ENCODE measurements at places on chromosomes 12 and 14.

GRCh38 chr12:54277823-54278276, 2.1 kb downstream of the CBX5 start:
- DNase-seq, result no peak

DNA sequence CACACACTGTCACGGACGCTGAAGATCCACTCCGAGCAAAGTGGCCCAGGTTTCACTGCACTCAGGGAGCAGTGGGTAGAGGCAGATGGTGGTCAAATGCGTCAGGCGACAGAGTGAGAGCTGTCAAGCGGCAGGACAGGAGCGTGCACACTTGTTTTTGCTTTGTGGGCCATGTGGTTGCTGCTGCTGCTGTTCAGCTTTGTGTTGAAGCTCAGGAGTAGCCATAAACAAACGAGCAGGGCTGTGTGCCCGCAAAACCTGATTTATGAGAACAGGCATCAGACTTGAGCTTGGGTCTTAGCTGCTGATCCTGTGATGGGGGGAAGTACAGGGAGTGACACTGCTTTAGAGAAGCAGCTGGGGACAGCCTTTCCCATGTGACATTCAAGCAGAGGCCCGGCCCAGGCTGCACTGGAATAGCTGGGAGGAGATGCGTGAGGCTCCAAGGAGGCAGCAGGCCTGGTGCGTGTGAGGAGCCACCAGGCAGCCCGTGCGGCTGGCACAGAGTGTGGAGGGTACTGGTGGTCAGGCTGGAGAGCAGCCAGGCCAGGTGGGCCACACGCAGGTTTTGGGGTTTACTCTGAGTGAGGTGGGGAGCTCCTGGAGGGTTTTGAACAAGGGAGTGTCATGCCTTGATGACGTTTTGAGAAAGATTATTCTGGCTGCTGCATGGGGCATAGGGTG, 31.1 kb upstream of the ASPG start:
- no peak for DNase-seq

GRCh38 chr12:38149395-38150073, 167.0 kb upstream of the ALG10B start:
- no peak for DNase-seq

DNA sequence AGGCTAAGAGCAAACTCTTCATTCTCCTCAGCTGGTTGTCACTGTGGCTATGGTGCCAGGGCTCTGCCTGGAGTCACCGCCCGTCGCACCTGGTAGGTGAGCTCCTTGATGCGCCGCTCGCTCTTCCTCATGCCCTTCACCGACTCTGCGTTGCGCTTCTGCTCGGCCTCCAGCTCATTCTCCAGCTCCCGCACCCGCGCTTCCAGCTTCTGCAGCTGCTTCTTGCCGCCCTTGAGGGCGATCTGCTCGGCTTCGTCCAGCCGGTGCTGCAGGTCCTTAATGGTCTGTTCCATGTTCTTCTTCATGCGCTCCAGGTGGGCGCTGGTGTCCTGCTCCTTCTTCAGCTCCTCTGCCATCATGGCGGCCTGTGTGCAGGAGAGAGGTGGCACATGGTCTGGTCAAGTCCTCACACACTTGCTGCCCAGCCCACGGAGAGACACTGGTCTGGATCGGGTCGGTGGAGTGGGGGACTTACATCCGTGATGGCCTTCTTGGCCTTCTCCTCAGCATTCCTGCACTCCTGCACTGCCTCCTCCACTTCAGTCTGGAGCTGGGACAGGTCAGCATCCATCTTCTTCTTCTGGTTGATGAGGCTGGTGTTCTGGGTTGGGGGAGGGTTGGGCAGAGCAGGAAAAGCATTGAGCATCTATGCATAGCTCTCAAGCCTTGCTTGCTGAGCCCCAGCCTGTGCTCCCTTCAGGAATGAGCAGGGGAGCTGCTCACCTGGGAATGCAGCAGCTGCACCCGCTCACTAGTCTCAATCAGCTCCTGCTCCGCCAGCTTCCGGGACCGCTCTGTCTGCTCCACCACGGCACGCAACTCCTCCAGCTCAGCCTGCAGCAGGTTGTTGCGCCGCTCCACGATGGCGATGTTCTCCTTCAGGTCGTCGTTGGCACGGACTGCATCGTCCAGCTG, 7.1 kb upstream of the MYH6 start:
- no peak for DNase-seq

- DNase-seq, result no peak
Observed at GRCh38 chr14:58749066-58749669, 111.4 kb downstream of the DACT1 start.

GRCh38 chr12:53208877-53209463, 1.9 kb upstream of the ITGB7 start:
- DNase-seq, result no peak

- no peak for DNase-seq
Observed at GRCh38 chr12:110465024-110465423, 3.0 kb downstream of the GPN3 start.

DNA sequence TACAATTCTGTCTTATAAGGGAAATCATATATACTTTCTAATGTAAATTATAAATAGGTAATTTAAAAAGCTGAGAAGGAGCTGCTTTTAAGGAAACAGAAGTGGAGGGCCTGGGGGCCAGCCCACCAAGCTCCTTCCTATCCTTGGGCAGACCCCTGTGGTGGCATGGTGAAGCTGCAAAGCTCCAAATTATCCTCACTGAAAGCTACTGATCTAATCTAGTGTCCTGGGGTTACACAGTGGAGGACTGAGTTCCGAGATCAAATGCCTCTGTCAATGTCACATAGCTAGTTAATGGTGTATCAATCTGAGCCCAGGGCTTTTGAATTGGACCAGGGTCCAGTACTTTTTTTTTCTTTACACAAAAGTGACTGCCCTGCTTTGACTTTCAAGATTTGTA, 355.4 kb downstream of the CEP128 start:
- DNase-seq, result no peak

DNA sequence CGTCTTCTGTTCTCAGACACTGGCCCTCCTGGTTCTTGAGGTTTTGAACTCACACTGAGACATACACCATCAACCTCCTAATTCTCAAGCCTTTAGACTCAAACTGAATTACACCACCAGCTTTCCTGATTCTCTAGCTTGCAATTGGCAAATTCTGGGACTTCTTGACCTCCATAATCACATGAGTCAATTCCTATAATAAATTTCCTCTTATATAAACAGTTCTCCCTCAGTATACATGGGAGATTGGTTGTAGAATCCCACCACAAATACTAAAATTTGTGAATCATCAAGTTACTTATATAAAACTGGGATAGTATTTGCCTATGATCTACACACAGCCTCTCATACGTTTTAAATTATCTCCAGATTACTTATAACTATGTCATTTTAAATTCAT, 162.2 kb downstream of the DIO2 start:
- DNase-seq, result no peak

- no peak for DNase-seq
Observed at GRCh38 chr12:19737019-19737418, 297.7 kb downstream of the AEBP2 start.

DNA sequence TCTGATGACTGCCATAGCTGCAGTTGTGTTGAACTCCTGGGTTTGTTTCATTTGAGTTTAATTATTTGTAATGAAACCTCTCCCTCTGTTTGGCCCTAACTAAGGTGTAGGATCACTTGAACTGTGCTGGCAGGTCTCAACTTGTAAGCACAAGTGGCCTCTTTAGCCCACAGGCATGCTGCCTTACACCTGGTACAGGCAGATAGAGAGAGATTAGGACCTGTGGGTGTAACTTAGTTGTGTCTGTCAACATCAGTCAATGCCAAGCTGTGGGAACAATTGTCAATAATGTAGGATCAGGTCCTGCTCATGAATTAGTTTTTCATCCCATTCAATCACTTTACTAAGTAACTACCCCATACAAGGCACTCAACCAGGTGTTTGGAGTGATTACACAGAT, 263.0 kb upstream of the G2E3 start:
- DNase-seq, result no peak

GRCh38 chr14:88835661-88836060, 11.2 kb downstream of the TTC8 start:
- no peak for DNase-seq

DNA sequence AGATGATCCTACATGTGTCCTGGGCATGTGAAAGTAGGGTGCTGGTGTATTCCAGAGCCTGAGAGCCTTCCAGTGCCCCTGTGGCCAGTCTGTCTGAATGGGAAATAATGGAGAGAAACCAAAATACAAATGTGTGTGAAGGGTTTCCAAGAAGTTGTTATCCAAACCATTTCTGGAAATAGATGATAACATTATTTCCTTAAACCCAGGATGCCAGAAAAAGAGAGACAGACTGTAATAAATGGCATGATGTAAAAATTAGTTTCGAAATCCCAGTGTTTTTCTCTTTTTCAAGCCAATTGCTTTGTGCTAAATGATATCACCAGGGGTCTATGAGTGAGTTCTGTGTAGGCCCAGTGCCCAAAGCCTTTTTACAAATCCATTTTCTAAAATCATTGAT, 175.3 kb downstream of the PHLDA1 start:
- no peak for DNase-seq

Measured in cerebellar nuclear complex (tissue), 1 donor.